Left kidney (tissue), 8 donors: ENCODE measurements at places on chromosomes 5 and 9. TPM values are rescaled to one million over a fixed set of nuclear protein-coding genes. Genes with fewer than 3 reads are reported as not detected.

BRD8 gene
- 228 TPM for polyA plus RNA-seq

SLCO6A1 gene
- polyA plus RNA-seq: not detected

CBY3 gene
- polyA plus RNA-seq: 0.30 TPM

KCNT1 gene
- 0.08 TPM for polyA plus RNA-seq
